ENCODE measurements at places on chromosomes 2 and 18.

DNA sequence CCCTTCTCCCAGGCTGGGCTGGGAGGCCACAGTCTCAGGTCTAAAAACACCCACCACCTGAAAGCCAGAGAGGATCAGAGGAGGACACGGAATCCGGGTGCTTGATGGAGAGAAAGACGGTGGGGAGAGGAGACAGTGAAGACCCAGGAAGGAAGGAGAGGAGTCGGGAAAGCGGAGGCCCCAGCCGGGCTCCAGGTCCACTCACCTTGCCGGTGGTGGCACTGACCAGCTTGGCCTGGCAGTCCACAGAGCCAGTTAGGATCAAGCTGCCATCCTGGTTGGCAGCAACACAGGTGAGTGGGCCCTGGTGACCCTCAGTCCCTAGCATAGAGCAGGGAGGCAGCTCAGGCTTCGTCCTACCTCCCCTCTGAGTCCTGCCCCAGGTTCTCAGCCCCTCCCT, 4.3 kb downstream of the AAMP start:
- DNase-seq: no peak

DNA sequence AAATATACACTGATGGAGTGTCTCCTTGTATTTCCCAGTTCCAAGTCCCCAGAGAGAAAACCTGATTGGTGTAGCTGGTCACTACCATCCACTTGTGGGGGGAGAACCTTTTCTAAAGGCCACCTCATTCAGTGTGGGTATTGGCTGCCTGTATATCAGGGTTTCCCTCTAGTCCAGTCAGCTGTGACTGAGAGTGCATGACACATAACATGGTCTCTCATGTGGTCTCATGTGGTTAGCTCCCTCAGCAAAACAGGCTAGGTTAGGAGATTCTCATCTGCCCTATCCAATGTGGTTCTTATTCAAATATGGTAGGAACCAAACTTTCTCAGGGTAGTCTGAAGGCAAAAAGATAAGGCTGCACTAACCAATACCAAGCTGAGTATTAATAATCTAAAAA, 4.1 kb upstream of the GORASP2 start:
- no peak for DNase-seq

- no peak for DNase-seq
Observed at GRCh38 chr2:41197781-41198180, 745.9 kb upstream of the SLC8A1 start.

- no peak for DNase-seq
Observed at GRCh38 chr2:42192010-42192373, 22.8 kb downstream of the EML4 start.

GRCh38 chr2:113228991-113229716, 49.6 kb downstream of the PAX8 start:
- no peak for DNase-seq

GRCh38 chr2:134609924-134610513, 108.8 kb downstream of the TMEM163 start:
- no peak for DNase-seq

DNA sequence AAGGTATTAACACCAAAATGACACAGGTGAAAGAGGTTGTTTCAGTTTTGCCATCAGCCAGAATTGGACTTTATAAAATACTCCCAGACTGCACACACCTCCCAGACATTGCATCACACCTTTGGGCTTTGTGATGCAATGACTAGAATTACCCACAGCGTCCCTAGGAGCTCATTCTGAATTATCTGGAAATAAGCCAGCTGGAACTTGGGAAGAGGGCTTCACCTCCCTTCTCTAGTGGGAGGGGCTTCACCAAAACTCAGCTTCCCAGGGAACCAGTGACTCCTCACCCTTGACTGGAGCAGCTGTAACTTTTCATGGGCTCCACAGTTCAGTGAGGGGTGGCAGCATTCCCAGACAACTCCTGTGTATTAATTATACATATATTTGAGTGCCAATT, 83.1 kb upstream of the BZW1 start:
- no peak for DNase-seq

DNA sequence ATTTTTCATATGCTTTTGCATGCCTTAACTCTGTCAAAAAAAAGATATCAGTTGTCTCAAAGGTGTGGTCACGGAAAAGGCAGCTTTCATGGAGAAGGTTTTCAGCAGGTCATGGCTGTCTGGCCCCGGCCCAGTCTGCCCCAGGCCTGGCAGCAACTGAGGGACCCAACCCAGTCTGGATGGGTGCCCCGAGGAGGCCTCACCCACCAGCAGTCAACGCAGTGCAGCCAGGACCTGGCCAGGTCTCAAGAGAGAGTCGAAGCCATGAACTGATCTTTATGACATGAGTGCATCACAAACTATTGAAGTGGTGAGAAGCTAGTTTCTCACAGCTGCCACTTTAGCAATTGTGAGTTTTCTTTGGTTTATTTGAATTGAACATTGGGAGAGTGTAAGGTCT, 7.9 kb downstream of the TUBB6 start:
- no peak for DNase-seq

GRCh38 chr2:8709611-8710010, 27.8 kb downstream of the ID2 start:
- no peak for DNase-seq

GRCh38 chr2:234483568-234484251, 13.2 kb downstream of the ARL4C start:
- peak; percentile 5 for DNase-seq

- DNase-seq: peak; percentile 83
Observed at GRCh38 chr2:130807659-130808385, 28.9 kb upstream of the ARHGEF4 start.

DNA sequence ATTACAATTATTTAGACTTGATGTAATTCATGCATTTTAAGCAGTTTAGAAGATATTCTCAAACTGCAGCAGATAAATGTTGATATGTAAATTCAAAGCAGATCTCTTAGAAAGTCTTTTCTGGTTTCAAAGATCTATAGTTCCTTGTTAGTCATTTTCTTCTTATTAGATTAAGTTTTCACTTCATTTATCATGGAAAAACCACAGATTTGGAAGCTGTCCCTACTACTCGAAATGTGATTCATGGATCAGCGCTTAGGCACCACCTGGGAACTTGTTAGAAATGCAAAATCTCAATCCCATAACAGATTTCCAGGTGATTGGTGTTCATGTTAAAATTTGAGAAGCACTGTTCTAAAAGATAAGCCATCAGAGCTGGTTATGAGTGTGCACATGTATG, 92.8 kb upstream of the CDH2 start:
- no peak for DNase-seq

DNA sequence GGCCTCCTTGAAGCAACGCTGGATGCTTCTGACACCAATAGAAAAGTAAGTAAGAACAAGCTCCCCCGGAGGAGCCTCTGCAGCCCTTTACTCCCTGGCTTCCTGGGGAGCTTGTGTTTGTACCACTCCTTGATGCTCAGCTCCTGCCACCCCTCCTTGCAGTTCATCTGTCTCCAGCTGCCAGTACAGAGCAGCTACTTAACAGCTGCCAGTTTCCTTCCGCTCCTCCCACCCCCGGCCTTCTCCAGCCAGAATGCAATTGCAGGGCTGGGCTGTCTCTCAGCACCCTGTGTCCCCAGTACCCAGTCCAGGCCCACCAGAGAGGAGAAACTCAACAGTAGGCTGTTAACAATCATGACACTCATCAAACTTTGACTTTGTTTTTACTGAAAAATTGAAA, 109.4 kb downstream of the AOX1 start:
- no peak for DNase-seq

DNA sequence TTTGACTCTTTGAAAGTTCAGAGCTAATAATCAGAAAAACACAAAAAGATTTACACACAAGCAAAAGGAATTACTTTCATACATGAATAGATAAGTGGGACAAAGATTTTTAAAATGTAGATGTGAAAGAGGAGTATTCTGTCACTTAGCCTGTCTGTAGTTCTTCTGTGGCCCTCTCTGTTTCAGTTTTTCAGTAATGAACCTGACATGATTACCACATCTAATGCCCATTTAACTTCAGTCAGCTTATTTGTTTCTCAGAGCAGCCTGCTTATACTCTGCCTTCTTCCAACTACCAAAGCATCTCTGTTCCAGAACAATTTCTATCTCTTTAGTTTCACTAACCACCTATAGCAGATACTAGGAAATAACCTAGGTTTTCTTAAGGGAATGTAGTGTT, 34.4 kb upstream of the ACADL start:
- no peak for DNase-seq

DNA sequence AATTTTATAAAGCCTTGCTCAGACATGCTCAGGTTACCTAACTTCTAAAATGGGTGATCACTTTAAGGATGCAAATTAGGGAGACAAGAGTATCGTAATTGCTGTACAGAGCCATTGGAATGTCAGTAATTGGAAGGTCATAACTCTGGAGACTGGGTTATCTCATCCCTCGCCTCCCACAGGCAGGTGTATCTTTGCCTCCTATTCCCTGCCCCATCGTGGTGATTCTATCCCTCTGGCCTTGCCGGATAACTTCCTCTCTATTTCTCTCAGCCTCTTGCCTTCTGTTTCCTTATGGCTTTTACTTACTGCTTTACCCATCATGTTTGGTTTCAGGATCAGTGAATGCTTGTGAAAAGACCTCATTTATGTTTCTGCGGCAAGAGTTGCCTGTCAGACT, 2.5 kb downstream of the PDK1 start:
- no peak for DNase-seq

DNA sequence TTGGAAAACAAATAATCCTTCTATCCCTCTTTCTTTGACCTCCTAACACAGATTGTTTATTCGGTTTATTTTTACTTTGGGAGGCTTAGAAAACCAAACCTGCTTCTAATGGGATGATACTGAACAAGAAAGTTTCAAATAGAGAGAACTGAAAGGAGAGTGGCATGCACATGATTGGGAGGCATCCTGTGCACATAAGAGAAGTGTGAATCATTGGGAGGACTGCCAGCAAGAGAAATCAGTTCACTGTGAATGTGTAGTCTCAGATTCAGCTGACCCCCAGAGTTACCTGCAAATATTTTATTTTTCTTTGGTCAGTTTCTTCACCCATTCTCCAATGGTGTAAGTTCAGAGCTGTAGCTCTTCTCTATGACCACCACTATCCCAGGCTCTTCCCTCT, 1363.2 kb upstream of the ACVR2A start:
- DNase-seq: no peak

- no peak for DNase-seq
Observed at GRCh38 chr2:27494284-27494943, 586 bp downstream of the FNDC4 start.

DNA sequence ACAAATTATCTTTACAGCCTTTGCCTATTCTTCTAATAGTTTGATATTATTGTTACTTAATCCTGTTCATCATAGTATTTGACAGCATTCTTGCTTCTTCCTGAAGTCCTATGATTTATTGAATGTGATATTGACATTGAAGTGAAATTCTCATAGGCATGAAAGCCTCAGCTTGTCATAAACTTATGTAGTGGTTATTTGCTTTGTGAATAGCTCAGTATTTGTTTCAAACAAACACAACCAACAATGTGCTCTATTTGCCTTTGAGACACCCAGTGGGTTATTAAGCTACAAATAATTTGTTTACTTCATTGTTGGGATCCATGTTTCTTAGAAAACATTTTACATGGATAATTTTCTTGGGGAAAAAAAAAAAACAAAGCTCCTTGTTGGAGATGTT, 57.2 kb downstream of the TTC39C start:
- DNase-seq: no peak

GRCh38 chr2:70552501-70553333, 909 bp downstream of the TGFA start:
- DNase-seq: no peak

DNA sequence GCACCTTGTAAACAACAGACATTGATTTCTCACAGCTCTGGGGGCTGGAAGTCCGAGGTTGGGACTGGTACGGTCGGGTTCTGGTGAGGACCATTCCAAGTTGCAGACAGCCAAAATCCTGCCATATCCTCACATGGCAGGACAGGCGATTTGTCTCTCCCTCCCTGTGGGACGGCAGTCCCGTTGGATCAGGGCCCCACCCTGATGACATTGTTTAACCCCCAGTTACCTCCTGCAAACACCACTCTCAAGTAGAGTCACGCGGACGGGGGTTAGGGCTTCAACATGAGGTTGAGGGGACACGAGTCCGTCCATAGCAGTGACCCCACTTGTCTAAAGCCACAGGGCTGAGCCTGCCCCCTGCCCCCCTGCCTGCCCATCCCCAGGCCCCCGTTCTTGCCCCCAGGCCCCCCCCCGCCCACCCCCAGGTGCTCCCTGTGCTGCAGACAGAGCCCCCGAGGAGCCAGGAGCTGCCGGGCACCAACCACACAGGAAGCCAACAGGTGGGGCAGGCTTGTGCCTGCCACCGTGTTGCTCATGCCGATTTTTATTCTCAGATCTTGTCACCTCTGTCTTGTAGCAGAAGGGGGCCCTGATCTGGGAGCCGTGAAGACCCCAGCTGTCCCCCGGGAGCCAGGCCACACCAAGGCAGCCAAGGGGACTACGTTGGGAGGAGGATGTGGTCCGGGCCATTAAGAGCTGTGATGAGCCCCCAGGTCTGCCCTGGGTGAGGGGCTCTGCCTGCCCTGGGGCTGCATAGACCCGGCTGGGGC, 82.2 kb downstream of the NFATC1 start:
- no peak for DNase-seq

DNA sequence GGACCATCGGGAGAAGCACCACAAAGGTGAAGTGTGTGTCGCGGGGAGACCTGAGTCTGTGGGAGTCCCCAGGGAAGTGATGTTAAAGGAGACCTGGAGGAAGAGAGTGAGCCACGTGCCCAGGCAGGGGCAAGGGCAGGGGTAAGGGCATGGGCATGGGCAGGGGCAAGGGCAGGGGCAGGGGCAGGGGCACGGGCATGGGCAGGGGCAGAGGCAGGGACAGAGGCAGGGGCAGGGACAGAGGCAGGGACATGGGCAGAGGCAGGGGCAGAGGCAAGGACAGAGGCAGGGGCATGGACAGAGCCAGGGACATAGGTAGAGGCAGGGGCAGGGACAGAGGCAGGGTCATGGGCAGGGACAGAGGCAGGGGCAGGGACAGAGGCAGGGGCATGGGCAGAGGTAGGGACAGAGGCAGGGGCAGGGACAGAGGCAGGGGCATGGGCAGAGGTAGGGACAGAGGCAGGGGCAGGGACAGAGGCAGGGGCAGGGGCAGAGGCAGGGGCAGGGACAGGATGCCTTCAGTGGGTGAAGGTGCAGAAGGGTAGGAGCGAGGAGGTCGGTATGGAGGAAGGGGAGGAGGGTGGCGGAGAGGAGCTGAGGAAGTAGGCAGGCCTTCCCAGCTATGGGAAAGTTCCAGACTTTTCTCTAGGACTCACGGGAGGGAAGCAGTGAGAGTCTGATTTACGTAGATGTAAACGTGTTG, 33.3 kb downstream of the NTSR2 start:
- DNase-seq: no peak

DNA sequence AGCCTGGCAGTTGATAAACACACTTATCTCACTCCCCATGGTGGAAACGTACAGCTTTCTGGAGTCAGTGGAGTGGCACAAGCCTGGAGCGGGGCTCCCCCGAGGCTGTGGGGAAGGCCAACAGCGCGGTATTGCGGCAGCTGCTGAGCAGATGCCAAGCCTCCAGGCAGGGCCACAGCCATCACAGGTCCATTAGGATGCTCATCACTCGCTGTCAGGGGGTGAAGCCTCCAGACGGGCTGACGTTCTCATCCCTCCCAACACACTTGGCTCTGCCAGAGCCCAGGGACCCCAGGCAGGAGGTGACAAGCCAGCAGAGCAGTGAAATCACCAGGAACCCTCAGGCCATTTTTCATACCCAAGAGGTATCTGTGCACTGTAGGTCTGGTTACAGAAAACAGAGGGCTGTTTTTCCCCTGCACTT, 529.2 kb upstream of the KLHL29 start:
- no peak for DNase-seq

GRCh38 chr2:40120026-40120425, 331.9 kb downstream of the SLC8A1 start:
- DNase-seq: no peak

Measured in DMS79 (cell line).